ENCODE measurements at places on chromosomes 12 and 14.

DNA sequence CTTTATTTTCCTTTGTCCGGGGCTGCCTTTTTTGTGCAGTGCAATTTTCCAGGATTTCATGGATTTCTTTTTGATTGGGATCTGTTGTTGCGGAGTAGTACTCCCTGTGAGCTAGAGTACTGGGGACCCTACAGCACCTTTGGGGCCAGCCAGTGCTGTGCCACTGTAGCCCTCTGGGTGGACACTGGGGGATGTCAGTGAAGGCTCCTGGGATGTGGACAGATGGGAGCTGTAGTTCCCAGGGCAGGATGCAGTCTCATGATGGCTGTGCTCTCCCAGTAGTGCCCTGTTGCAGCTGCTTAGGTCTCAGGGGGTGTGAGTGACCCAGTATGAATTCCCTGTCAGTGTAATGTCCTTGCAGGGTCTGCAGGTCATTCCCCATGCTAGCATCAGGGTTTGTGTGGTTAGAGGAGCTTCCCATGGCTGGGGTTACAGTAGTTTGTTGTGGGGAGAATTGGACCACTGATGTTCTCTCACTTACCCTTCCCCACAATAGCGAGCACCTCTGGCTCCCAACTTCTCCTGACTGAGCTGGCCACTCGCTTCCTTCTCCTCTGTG, 72.2 kb downstream of the BRMS1L start:
- DNase-seq: no peak

DNA sequence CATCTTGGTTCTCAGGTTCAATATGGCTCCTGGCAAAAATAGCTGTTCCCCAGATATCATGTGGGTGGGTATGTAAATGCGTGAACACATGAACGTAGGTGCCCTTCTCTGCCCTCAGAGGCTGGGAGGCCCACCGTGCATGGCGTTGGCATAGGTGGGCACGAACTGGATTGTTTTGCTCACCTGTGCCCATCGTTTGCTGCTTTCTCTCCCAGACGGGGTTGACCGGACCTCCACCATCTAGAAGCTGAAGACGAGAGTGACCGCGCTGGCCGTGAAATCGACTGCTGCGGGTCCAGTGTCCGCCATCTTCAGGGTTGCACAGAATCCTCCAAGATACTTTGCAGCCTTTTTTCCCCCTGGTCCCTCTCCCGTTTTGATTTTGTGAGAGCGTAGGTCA, 113.9 kb downstream of the GCH1 start:
- no peak for DNase-seq

DNA sequence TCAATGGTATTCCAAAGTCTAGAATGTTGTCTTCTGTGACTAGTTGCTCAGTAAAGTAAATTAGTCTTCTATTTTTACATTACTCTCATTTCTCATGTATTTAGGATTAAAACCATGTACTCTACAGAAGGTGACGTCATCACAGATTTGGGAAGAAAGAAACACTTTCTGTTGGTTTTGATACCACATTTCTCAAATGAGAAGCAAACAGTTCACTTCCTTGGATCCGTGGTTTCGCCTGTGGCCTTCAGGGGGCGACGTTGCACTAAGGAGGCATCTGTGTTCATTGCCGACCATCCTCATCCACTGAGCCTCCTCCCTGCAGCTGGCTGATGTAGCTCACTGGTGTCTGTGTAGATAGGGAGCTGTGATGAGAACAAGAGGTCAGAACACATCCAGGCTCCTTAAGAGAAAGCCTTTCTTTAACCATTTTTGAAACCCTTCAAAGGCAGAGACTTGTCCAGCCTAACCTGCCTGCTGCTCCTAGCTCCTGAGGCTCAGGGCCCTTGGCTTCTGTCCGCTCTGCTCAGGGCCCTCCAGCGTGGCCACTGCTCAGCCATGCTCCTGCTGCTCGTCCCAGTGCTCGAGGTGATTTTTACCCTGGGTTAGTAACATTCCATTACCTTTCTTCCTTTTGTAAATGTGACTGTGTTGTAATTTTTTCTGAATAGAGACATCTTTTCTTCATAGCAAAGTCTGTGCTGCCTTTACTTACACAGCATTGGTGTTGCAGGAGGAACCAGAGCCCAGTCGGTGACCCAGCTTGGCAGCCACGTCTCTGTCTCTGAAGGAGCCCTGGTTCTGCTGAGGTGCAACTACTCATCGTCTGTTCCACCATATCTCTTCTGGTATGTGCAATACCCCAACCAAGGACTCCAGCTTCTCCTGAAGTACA, 220.6 kb upstream of the OR4E1 start:
- no peak for DNase-seq

DNA sequence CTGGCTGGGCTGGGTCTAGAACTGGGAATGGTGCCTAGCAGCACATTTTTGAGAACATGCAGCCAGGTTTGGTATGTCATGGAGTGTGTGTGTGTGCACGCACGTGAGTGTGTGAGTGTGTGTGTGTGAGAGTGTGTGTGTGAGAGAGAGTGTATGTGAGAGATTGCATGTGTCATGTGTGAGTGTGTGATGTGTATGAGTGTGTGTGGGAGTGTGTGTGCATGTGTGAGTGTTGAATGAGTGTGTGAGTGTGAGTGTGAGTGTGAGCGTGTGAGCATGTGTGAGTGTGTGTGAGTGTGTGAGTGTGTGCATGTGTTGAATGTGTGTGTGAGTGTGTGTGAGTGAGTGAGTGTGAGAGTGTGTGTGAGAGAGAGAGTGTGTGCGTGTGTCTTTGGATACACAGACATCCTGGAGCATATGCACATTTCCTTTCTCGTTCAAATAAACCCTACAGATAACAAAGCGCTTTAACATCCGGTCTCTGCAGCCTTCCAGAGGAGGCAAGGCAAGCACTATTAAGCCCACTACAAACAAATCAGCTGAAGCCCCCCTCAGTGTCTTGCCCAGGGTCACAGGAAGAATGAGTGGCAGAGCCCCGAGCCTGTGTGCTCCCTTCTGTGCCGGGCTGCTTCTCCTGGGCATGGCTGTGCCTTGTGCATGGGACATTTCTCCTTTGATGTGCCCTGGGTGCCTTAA, 108.7 kb upstream of the ETV6 start:
- DNase-seq: no peak

DNA sequence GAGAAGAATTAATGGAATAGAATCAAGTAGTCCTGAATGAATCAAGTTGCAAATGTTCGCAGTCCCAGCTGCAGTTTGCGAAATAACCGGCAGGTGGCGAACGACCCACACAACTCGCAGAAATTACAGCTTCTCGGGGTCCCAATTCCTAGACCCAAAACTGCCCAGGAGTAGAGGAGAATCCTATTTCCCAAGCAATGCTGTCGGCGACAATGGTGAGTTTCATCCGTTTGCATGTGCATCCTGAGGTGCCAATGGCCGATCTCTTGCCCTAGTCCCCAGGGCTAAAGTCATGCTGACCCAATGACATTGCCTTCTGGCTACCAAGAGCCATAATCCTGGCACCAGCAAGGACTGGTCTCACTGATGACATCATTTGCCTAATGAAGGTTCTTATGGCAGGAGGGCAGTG, 8.5 kb upstream of the ASCL1 start:
- peak; percentile 20 for DNase-seq

GRCh38 chr12:76698316-76698715, 65.6 kb upstream of the ZDHHC17 start:
- no peak for DNase-seq

- DNase-seq: no peak
Observed at GRCh38 chr12:14773685-14774073, 29.6 kb downstream of the WBP11 start.

DNA sequence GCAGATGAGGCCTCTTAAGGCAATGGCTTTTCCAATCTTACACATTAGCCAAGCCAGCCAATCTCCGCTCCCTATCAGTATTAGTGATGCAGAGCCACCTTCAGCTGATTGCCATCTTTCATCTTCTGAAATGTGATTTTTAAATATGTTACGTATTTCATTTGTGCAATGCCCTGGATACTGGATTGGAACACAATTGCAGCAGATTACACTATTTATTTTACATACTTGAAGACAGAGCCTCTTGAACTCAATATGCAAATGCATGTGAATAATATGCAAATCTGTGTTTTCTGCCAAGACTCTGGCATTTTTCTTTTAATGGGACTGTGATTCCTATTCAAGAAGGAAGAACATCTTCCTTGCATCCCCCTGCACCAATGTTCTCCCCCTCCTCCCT, 90.5 kb downstream of the GRIN2B start:
- DNase-seq: no peak

DNA sequence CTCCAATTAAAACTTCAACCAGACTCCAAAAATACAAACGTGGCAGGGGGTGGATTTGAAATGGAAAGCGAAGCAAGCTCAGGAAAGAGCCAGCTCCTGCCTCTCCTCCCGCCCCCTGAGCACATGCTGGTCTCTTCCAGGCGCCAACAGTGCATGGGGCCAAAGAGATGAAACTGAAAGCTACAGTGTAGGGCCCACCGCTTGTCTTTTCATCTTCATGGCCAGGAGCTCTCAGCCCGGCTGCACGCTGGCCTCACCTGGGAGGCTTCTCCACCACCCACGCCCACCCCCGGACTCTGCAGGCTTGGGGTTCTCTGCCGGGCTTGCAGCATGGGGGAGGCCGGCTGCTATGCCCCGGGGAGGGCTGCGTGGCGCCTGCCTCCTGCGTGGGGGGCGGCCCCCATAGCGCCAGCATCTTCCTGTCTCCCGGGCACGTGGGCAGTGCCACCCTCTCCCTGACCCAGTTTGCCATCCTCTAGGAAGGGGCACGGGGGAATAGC, 2.0 kb downstream of the RIMBP2 start:
- peak; percentile 33 for DNase-seq

DNA sequence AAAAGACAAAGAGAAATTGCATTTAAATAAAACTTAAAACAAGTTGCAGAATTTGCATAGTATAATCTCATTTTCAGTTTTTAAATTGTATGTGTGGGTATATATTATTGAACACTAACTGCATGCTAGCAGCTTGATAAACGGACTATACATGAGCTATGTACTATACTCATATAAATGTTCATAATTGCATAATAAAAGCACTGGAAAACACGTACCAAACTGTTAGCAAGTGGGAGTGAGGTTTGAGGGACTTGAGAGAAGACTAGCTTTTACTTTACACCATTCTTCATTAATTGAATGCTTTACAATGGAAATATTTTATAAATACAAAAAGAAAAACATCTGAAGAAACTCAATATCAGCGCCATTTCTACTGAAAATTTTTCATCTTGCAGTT, 32.2 kb upstream of the MDM1 start:
- DNase-seq: no peak

GRCh38 chr14:79413734-79414428, 797.4 kb downstream of the DIO2 start:
- no peak for DNase-seq

- no peak for DNase-seq
Observed at GRCh38 chr14:70148351-70148750, 40.4 kb downstream of the SLC8A3 start.

DNA sequence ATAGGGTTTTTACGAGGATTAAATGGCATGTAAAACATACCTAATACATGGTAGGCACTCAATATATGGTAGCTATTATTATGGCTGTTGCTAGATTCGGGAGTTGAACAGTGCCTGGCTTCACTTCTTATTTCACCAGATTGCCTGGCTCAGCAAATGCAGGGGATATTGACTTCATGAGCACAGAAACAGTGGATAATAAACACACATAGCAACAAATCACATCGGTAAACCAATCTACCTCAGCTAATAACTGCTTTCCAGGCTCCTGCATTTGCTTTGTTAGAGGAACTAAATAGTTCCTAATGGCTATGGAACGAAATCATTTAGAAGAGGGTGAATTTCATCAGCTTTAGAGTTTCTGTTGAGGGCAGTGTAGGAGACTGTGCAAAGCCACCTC, 105.2 kb upstream of the TMCC3 start:
- DNase-seq: no peak

DNA sequence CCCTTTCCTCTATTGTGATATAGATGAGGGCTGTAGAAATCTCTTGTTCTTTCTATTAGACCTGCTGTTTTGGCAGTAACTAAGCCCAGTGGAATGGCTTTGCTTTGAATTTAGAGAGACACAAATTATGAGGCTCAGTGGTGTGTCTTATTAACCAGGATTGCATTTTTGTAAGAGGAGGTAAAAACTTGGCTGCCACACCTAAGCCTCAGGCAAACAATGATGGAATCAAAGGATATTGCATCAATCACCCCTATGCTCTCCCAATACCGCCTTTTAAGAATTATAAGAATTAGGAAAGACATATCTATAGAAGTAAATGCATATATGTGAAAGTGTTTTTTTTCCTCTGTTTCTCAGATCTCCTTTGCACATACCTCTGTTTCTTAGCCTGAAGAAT, 63.3 kb downstream of the ACSS3 start:
- DNase-seq: no peak

GRCh38 chr12:110243227-110243626, 37.8 kb upstream of the ATP2A2 start:
- DNase-seq: no peak

GRCh38 chr14:39233680-39234326, at the start of gene MIA2:
MIA2 (plus strand) TSS chr14:39233915; CDS start chr14:39234115, 200 bp downstream.
- DNase-seq: no peak

DNA sequence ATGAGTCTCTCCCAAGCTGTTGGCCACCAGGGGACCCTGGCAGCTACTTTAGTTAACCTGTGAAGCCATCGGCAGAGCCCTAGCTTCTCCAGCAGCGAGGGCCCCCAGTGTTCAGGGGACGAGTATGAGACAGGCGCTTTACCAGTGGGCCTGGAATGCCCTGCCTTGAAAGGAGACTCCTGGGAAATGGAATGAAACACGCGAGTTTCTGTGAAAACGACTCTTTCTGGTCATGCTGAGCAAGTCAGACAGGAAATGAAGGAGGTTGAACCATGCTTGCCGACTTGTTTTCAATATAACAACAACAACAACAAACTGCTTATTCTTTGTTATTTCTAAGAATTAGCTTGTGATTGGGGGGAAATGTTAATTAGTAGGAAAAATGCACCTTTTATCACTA, 42.9 kb downstream of the SFSWAP start:
- DNase-seq: no peak

DNA sequence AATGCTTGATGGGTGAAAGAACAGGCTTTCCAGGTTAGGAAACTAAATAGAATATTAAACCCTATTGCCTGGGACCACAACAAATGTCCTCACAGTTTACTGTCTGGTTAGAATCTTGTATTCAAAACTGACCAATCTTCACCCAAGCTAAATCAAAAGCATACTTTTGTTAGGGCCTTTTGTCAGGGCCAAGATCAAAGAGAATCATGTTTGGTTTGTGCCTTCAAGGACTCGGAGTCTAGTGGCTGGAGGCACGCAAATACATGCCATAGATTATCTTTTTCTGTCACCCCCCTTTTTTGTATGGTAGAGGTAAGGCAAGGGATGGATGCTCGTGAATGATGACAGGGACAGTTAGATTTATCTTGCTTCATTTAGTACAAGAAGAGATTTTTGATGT, 51.1 kb upstream of the AKAP6 start:
- DNase-seq: no peak

- no peak for DNase-seq
Observed at GRCh38 chr12:39186744-39187143, 256.2 kb downstream of the KIF21A start.

DNA sequence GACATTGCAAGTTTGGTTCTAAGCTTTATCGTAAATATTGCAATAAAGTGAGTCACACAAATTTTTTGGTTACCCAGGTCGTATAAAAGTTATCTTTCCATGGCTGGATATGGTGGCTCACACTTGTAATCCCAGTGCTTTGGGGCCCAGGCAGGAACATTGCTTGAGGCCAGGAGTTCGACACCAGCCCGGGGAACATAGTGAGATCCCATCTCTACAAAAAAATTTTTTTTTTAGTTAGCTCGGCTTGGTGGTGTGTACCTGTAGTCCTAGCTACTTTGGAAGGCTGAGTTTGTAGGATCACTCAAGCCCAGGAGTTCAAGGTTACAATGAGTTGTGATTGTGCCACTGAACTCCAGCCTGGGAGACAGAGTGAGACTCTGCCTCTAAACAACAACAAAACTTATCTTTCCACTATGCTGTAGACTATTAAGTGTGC, 24.4 kb downstream of the PRORP start:
- DNase-seq: no peak

Data from occipital lobe (tissue), 3 donors.